Activated CD8-positive, alpha-beta T cell treated with anti-CD3 and anti-CD28 coated beads for 36 hours (primary cell): ENCODE measurements at places on chromosomes 7 and 10. TPM values are rescaled to one million over a fixed set of nuclear protein-coding genes. Genes with fewer than 3 reads are reported as not detected.

The LRCH4 gene
- 77.7 TPM for total RNA-seq

GRCh38 chr10:123402656-123403055 is 248.5 kb downstream of the BUB3 start:
- H3K4me3 ChIP-seq, result no peak overlapping the region
- H3K4me1 ChIP-seq, result no peaks in the 10 kb centered on the region
- H3K36me3 ChIP-seq, result no peaks in the 10 kb centered on the region
- no peak for DNase-seq
- H3K27me3 ChIP-seq, result no peaks in the 10 kb centered on the region

DNA sequence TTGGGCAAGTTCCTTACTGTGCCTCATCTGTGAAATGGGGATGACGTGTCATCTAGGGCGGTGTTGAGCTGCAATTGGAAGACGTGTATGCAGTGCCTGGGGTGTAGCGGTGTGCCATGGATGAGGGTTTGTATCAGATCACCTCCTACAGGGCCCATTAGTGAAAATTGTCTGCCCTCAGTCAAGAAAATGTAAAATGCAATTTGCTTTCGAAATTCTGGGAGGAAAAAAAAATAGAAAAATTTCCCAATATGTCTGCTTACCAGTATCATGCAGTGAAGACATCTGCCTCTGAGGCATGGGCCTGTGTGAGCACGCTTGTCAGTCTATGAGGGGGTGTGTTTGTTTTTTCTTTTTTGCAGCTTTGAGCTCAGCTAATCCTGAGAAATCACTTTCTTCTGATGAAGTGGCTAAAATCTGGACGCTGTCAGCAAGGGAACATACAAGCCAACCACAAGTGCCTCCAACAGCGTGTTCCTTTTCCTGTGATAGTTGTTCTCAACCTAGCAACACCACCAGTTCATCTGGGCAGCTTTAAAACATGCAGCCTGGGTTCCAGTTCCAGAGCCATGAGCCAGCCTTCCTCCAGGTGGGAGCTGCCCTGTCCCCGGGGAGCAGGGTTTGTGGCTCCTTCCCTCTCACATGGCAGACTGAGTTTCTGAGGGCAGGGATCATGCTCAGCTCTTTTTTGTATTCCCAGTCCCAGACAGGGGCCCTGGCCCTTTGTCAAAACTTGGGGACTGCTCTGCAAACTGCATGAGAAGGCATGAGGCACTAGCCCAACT is 10.3 kb downstream of the FAM241B start:
- H3K4me1 ChIP-seq, result no peaks in the 10 kb centered on the region
- no peak for DNase-seq
- no peaks in the 10 kb centered on the region for H3K36me3 ChIP-seq

DNA sequence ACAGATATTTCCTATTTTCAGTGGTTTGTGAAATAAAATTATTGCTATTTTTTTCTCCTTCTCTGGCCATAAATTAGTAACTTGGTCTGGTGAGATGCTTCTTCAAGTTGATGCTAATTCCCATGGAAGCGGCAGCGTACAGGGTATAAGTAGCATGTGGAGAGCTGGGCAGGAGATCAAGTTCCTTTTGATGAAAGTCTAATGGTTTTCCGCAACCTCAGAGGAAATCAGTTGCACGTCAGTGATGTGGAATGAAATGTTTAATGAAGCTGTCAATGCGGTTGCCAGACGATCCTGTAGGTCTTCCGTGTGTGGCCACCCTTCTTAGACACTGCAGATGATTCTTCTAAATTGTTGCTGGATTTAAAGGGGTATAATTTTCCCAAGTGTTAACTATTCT is 236.4 kb upstream of the GRM3 start:
- no peak overlapping the region for H3K27ac ChIP-seq
- no peaks in the 10 kb centered on the region for H3K4me1 ChIP-seq
- H3K27me3 ChIP-seq, result no peaks in the 10 kb centered on the region

GRCh38 chr10:119364645-119365600 is 157.6 kb downstream of the GRK5 start:
- H3K27ac ChIP-seq, result no peak overlapping the region
- no peaks in the 10 kb centered on the region for H3K27me3 ChIP-seq
- peaks cover 8% of the 10 kb centered on the region for H3K4me1 ChIP-seq
- no peak for DNase-seq

The ACTR3C gene
- 2.6 TPM for total RNA-seq

The NXPH1 gene
- not detected for total RNA-seq

GRCh38 chr7:148079206-148080080 is 511.1 kb upstream of the C7orf33 start:
- no peaks in the 10 kb centered on the region for H3K27me3 ChIP-seq
- H3K4me1 ChIP-seq, result no peaks in the 10 kb centered on the region
- no peak for DNase-seq

The AIFM2 gene
- total RNA-seq, result 6.3 TPM

The SNX10 gene
- total RNA-seq, result 47.8 TPM

The ZRANB1 gene
- 9.5 TPM for total RNA-seq

- peaks cover 56% of the 10 kb centered on the region for H3K4me1 ChIP-seq
- peaks cover 38% of the 10 kb centered on the region for H3K36me3 ChIP-seq
- H3K27ac ChIP-seq, result no peak overlapping the region
- H3K27me3 ChIP-seq, result no peaks in the 10 kb centered on the region
- DNase-seq, result no peak
Observed at GRCh38 chr7:135206941-135207391, 4.4 kb downstream of the WDR91 start.

The ELFN1 gene
- 0.36 TPM for total RNA-seq

The FGL2 gene
- 0.95 TPM for total RNA-seq

DNA sequence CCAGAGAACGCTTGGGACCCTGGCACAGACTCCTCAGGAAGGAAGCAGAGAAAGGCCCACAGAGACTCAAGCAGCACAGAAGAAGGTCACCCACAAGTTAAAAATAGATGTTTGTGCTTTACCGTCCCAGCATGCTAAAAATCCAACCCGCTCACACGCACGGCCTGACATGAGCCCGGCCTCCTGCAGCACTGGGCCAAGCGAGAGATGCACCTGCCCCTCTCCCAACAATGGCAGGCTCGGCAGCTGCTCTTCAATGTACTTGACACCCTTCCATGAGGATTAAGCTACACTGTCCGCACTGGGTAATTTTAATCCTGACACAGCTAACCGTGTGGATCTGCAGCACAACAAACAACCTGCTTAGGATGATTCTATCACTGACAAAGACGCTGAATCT is 9.3 kb downstream of the DIP2C start:
- H3K27ac ChIP-seq, result no peak overlapping the region
- H3K4me3 ChIP-seq, result no peak overlapping the region
- no peaks in the 10 kb centered on the region for H3K36me3 ChIP-seq
- peaks cover 7% of the 10 kb centered on the region for H3K4me1 ChIP-seq
- peaks cover 5% of the 10 kb centered on the region for H3K27me3 ChIP-seq

GRCh38 chr7:71668572-71668971 is 536.6 kb downstream of the GALNT17 start:
- no peaks in the 10 kb centered on the region for H3K4me1 ChIP-seq
- H3K27ac ChIP-seq, result no peak overlapping the region
- no peak overlapping the region for H3K4me3 ChIP-seq
- H3K27me3 ChIP-seq, result no peaks in the 10 kb centered on the region
- no peaks in the 10 kb centered on the region for H3K36me3 ChIP-seq

The CALHM1 gene
- not detected for total RNA-seq

The PLXNA4 gene
- 0.18 TPM for total RNA-seq

- H3K4me1 ChIP-seq, result no peaks in the 10 kb centered on the region
- no peak overlapping the region for H3K4me3 ChIP-seq
- H3K27me3 ChIP-seq, result no peaks in the 10 kb centered on the region
- no peak overlapping the region for H3K27ac ChIP-seq
- DNase-seq, result no peak
Observed at GRCh38 chr7:78493401-78493800, 694.8 kb downstream of the PHTF2 start.

The JAKMIP3 gene
- 0.31 TPM for total RNA-seq

The ICA1 gene
- 0.34 TPM for total RNA-seq

GRCh38 chr10:59287587-59288255 is 74.6 kb downstream of the FAM13C start:
- H3K27me3 ChIP-seq, result no peaks in the 10 kb centered on the region
- H3K36me3 ChIP-seq, result no peaks in the 10 kb centered on the region
